ENCODE measurements at places on chromosomes 11 and 22. TPM values are rescaled to one million over a fixed set of nuclear protein-coding genes. Genes with fewer than 3 reads are reported as not detected.

Gene SEZ6L
- polyA plus RNA-seq = 0.09 TPM

DNA sequence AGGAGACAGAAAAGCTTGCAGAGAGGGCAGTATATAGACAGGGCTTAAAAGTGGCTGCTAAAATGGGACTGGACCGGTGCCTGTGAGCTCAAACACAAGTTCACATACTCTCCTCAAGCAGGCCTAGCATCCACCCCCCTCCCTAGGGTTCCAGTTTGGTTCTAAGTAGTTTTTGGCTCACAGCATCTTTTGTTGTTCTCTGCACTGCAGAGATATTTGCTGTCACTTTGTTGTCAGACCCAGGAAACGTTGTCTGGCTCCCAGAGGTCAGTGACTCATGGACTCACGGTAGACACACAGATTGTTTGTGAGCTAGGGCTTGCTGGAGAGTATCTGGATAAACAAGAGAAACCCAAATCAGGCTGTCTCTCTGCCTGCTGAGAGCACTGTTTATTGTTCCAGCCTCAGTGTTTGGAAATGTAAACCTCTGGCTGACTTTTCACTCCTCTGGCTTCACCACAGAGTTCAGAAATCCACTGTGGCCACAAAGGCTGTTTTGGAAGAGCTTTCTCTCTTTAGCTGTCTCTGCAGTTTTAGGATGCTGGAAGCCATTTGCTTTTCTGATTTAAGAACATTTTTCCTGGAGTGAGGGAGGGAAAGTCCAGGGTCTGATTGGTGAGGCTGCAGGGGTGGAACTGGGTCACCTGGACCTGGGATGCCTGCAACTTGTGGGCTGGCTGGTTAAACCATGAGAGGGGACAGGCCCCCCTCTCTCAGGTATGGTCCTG is 303.7 kb upstream of the PLET1 start:
- DNase-seq = no peak

- DNase-seq = peak; percentile 66
Observed at GRCh38 chr11:11545285-11546275, 76.2 kb downstream of the GALNT18 start.

Gene TP53AIP1
- polyA plus RNA-seq = 5.3 TPM

All from kidney (tissue), 22 donors.